ENCODE measurements at places on chromosomes 16 and 17.

DNA sequence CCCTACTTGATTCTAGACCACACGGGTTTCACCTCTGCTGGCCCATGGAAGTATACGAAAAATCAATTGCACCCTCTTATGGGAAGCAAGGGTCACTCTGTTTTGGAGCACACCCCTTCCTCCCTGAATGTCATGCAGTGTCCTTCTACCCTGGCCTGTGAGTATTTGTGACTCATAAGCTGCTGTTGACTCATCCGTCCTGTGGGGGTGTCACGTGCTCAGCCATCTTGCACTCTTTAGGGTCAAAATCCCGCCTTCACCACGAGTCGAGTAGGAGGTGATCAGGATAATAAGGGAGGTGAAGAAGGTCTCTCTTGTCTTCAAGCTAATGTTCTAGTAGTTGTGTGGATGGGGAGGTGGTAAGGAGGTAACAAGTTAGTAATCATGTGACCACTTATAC is 341.0 kb upstream of the EEF2KMT start:
- DNase-seq = no peak

DNA sequence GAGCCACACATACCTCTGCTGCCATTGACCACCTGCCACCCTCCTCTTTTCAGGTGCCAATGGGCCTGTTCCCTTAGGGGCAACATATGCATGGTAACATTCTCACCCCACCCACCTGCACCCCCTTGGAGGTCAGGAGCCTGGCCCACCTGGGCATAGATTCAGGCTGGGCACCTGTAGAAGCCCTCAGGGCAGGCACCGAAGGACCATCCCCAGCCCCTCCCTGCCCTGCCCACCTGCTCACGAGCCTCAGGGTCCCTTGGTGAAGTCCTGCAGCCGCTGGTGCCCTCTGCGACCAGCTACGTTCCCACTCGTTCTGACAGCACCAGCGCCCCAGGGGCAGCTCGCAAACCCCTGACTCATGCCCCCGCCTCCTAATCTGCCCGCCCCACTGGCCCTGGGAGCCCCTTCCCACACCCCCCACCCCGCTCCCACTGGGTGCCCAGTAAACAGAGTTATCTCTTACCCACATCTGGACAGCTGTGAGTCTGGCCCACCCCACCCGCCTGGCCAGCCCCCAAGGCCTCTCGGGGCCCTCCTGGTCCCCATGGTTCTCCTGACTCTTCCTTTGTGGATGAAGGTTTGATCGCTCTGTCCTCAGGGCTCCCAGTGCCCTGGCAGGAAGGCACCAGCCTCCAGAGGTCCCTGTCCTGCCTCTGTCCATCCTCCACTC is at the start of gene SLC4A1:
Gene SLC4A1, minus strand, starts transcription at position 318 of the 673 bp plus-strand sequence. CDS start 5,269 bp downstream, outside the sequence.
- no peak for DNase-seq

- DNase-seq = no peak
Observed at GRCh38 chr16:79509211-79509631, 91.3 kb downstream of the MAF start.

DNA sequence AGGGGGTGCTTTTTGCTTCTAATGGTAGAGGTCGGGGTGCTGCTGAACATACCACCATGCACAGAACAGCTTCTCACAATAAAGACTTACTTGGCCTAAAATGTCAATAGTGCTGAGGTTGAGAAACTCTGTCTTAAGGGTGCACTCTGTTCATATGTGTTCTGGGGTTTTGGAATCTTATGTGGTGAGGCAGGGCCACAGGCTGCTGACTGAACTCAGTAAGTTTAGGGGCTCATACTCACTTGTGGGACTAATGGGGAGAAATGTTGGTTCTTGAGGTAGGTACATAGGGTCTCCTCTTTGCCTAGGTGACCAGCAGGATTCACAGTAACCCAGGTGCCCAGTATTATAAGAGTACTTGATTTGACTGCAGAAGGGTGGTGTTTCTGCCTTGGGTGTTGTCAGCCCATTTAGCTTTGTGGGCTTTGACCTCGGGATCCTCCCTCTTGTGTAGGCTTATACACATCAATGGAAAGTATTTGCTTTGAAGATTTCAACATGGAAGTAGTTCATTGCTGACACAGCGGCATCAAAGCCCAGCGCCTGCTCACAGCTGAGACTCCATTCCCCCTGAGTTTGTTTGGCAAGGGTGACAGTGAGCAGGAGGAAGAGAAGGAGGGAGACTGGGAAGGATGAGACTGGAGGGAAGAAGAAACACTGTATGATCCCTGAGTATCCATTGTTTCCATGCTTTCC is 17.2 kb downstream of the SLC7A6 start:
- DNase-seq = no peak

DNA sequence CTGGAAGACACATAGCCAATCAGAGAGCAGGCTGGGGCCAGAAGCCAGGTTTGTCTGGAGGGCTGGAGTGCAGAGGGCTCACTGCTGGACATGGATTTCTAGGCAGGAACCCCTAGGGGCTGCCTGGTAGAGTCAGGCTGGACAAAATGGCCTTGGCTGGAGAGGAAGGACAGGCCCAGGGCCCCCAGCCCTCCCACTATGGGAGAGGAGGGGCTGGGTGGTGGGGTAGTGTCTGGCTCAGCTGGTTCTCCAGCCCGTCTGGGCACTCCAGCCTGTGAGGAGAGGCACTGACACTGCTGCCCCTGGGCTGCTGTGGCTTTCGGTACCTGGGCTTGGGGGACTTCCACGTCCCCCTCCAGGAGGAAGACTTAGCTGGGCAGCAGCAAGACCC is 21.7 kb upstream of the DOK4 start:
- DNase-seq = no peak

GRCh38 chr16:70688246-70688742 is 2.4 kb upstream of the MTSS2 start:
- DNase-seq = peak; percentile 55

All from GM04504 (cell line).